Cerebellar nuclear complex (tissue), 1 donor: ENCODE measurements at places on chromosomes 5 and 9.

GRCh38 chr5:61817472-61818326 lies 485.6 kb downstream of the ZSWIM6 start:
- DNase-seq: no peak

GRCh38 chr5:173321886-173322285 lies 6.3 kb downstream of the STC2 start:
- DNase-seq: no peak

DNA sequence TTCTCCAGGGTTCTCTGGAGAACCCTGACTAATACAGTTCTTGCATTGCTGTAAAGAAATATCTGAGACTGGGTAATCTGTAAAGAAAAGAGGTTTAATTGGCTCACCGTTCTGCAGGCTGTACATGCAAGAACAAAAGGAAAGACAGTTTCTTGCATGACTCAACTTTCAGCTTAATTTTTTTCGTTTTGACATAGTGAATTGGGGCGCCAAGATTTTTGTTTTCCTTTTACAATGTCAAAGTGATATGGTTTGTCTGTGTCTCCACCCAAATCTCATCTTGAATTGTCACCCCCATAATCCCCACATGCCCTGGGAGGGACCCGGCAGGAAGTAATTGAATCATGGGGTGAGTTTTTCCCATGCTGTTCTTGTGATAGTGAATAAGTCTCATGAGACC lies 11.8 kb upstream of the CRHBP start:
- DNase-seq: no peak

DNA sequence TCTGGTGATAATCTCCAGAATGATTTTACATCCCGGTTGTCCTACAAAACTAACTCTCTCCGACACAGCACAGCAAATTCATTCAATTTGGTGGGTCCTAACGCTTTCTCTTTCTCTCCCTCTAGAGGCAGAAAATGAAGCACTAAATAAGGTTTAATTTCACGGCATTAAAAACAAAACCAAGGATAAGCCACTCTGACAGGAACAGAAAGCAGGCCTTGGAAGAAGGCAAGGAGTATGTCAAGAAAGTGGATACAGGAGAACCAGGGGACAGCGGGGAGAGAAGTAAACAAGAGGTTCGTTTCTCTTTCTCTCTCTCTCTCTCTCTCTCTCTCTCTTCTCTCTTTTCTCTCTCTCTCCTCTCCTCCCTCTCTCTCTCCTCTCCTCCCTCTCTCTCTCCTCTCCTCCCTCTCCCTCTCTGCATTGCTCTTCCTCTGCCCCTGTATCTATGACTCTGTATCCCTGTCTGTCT lies 49.8 kb downstream of the EBF1 start:
- DNase-seq: no peak

DNA sequence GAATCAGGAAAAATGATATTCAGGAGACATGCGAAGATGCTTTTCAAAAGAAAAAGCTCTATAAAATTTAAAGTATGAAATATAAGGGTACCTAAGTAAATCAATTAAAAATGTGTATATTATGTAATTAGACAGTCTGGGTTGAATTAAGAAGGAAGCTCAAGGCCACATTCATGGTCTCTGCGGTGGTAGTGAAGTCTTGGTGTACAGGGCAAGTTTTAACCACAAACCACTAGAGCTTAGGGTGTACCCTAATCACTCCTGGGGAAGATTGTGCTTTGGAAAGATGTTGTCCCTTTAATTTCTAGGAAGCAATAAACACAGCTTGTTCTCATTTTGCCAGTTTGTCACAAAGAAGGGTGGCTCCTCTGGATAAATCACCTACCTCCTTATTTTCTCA lies 287.2 kb upstream of the ZNF608 start:
- no peak for DNase-seq
